ENCODE measurements at places on chromosomes 12 and 14.

GRCh38 chr12:54390668-54391551, 6.4 kb upstream of the ZNF385A start:
- DNase-seq, result peak; percentile 75

- no peak for DNase-seq
These were observed 24.5 kb downstream of the SVOP start for GRCh38 chr12:108996320-108996719.

GRCh38 chr12:105014603-105015002, 28.5 kb downstream of the NOPCHAP1 start:
- DNase-seq, result no peak

DNA sequence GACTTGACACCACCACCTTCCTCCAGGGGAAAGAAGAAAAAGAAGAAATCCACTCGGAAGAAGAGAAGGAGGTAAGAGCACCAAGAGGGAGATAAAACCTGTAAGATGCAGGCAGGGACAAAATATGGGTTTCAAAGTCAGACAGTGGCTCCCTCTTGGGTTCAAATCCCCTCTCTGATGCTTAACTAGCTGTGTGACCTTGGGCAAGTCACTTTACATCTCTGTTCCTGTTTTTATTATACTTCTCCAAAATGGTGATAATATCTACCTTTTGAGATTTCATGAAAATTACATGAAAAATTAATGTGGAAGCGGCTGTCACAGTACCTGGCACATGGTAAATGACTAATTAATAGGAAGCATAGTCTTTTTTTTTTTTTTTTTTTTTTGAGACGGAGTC, 64.4 kb upstream of the HSPB8 start:
- no peak for DNase-seq

- no peak for DNase-seq
These were observed 135.5 kb downstream of the NUAK1 start for GRCh38 chr12:106003297-106003696.
